ENCODE measurements at places on chromosomes 2 and 18.

DNA sequence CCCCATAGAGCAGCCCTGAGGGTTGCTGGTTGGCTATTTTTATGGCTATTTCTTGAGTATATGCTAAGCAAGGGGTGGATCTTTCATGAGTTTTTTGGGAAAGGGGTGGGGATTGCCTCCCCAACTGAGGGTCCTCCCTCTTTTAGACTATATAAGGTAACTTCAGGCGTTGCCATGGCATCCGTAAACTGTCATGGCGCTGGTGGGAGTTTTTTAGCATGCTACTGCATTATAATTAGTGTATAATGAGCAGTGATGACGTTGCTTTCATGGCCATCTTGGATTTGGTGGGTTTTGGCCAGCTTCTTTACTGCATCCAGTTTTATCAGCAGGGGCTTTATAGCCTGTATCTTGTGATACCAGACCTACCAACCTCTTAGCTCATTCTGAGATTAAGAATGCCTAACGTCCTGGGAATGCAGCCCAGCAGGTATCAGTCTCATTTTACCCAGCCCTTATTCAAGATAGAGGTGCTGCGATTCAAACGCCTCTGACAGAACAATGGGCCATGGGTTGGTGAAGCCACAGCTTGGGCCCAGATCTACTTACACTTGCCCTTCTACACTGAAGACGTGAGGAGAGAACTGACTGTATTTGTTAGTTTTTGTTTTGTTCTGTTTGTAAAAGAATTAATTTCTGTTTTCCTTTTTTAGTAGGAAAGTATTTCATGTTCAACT lies 53.8 kb upstream of the TMEM163 start:
- DNase-seq, result no peak

- DNase-seq, result no peak
These were observed 956.3 kb downstream of the SLC4A3 start for GRCh38 chr2:220583725-220584124.

DNA sequence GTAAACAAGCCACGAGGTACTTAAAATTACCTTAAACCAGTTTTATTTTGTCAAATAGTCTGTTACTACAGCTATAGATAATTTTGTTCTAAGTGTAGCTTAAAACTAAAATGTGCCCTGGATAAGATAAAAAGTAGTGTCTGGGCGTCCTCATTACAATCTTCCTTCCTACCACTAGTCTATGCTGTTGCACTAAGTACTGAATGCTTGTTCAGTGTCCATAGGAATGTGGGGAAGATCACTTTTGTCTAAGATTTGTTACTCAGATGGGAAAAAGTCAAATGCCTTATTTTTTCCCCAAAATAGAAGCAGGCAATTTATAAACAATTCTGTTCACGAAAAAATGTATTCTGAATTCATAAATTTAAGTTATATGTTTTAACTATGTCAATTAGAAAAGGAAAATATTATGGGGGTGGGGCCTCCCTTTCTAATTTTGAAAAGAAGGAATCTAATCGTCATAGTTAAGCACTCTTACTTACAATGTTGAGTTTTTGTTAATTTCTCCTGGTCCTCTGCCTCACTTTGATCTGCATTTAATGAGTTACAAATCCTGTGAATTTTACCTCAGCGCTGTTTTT lies 140.4 kb upstream of the VRK2 start:
- no peak for DNase-seq

DNA sequence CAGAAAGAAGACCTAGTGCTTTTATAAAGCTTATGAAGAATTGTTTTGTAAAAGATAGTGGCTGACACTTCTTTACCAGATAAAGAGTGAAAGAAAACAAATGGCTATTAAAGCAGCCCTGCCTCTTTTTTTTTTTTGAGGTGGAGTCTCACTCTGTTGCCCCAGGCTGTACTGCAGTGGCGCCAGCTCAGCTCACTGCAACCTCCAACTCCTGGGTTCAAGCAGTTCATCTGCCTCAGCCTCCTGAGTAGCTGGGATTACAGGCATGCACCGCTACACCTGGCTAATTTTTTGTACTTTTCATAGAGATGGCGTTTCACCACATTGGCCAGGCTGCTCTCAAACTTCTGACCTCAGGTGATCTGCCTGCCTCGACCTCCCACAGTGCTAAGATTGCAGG lies 12.9 kb downstream of the ARPC2 start:
- no peak for DNase-seq

GRCh38 chr2:48274040-48274439 lies 255.9 kb upstream of the STON1 start:
- DNase-seq, result peak; percentile 21

- no peak for DNase-seq
These were observed 14.7 kb downstream of the SLC14A1 start for GRCh38 chr18:45738660-45739059.

DNA sequence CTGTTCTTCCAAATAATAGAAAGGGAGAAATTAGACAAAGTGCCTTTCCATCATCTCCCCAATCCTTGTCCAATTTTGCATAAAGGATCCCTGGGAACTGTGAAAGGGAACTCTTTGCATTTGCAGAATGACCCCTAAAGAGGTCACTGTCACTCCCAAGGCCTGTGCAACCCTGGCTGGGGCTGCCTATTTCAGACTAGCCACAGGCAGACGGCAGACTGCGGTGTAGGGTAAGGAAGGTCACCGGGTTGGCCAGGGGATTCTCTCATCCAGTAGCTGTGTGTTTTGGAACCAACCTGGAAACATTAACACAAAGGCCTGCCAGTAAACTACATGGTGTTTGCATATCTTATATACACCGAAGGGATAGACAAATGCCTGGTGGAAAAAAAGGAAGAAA lies 818.7 kb downstream of the BCL11A start:
- DNase-seq, result no peak

DNA sequence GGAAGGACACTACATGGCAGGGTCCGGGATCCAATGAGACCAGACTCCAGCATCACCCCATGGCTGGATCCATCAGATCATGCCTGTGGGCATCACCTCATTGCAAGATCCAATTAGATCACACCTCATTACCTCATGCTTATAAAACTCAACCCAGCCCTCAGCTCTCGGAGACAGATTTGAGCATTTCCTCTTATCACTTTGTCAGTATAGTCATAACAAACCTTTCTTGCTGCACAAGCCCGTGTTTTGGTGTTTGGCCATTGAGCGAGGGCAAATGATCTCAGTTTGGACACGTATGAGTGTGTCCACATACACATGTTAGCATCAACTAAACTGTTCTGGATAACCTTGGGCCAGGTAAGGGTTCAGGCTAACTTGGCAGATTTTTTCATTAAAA lies 58.8 kb downstream of the CCDC195 start:
- no peak for DNase-seq

- peak; percentile 50 for DNase-seq
These were observed 673 bp downstream of the PCBP1 start for GRCh38 chr2:70087702-70088597.

DNA sequence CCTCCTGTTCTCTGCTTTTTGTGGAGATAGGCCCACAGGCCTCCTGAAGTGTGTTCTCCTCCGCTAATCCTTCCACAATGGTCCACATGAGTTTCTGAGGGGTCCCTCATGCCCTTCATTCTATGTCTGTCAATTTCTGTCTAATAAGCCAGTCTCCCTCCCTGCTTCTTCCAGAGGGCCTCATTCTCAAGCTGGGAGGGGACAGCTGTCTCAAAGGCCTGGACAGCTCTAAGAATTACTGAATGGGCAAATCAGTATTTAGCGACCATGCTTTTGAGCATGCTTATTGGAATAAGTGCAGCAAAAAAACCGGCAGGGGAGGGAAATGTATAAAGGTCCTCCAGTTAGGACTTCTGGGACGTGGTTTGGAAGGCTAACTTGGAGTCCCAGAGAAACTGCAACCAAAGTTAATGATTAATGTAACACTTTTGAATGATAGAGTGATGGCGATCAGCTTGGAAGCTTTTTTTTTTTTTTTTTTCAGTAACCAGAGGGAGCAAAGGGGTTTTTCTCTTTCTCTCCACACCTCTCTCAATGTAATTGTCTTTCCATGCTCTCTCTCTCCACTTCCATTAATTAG lies 890.7 kb upstream of the POU3F3 start:
- no peak for DNase-seq

- peak; percentile 41 for DNase-seq
These were observed 181.5 kb upstream of the ITGA4 start for GRCh38 chr2:181275643-181276070.

DNA sequence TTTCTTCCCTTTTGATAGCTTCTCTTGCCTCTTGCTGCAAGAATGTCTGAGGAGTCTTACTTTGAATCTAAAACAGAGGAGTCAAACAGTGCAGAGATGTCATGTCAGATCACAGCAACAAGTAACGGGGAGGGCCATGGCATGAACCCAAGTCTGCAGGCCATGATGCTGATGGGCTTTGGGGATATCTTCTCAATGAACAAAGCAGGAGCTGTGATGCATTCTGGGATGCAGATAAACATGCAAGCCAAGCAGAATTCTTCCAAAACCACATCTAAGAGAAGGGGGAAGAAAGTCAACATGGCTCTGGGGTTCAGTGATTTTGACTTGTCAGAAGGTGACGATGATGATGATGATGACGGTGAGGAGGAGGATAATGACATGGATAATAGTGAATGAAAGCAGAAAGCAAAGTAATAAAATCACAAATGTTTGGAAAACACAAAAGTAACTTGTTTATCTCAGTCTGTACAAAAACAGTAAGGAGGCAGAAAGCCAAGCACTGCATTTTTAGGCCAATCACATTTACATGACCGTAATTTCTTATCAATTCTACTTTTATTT lies 133.5 kb upstream of the CDCA7 start:
- DNase-seq, result no peak

- no peak for DNase-seq
These were observed 431 bp upstream of the CNRIP1 start for GRCh38 chr2:68320118-68320641.

GRCh38 chr2:224319750-224320149 lies 82.2 kb downstream of the FAM124B start:
- DNase-seq, result no peak

- no peak for DNase-seq
These were observed 4.0 kb upstream of the CKAP2L start for GRCh38 chr2:112768432-112768831.

- no peak for DNase-seq
These were observed 37.6 kb downstream of the MAP4K4 start for GRCh38 chr2:101735166-101735533.

DNA sequence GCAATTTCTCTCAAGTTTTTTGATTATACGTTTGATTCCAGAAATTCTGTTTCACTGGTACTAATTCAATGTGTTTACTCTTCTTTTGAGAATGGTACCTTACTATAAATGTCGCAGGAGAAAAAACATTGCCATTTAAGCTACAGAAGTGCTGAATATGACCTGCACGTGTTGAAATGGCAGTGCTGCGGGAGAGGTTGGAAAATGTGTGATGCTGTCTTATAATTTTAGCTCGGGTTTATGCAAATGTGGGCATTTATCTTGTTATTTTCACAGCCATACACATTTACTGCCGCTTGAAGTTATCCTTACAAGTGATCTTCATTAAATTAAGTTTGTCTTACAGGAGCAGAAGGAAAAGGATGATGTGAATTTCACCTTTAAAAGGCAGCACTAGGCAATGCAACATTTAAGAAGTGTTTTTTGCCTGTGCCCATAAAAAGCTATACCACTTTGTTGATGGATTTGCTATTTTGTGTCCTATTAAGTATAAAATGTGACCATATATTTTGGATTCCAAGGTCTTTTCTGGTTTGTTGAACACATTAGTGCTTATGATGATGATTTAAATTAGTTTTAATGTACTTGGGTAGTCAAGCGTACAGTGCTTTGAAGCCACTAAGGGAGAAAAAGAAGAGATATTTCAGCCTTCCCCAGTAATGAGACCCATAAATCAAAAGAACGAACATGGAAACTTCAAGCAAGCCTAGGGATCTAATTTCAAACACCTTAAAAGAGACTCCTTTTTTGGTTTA lies 112.1 kb downstream of the LTBP1 start:
- DNase-seq, result no peak

DNA sequence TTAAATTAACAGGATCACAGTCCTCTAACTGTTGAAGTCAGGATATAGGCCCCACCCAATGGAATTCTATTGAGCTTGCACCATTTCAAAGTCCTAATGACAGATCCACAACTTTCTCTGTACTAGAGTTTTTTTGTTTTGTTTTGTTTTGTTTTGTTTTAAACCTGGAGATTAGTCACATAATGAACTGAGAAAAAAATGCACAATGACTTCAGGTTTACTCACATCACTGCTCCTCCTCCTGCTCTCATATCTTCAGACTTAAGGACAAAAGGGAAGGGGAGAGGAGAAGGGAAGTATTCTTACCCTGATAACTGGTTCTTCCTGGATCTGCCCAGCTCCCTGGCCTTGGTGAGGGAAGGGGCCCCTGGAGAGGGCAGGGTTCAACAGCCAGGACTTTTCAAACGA lies 208.2 kb upstream of the EPHA4 start:
- no peak for DNase-seq

- no peak for DNase-seq
These were observed 176.6 kb downstream of the VWC2L start for GRCh38 chr2:214587442-214587841.

- DNase-seq, result no peak
These were observed 41.6 kb downstream of the NIFK start for GRCh38 chr2:121695171-121695451.

DNA sequence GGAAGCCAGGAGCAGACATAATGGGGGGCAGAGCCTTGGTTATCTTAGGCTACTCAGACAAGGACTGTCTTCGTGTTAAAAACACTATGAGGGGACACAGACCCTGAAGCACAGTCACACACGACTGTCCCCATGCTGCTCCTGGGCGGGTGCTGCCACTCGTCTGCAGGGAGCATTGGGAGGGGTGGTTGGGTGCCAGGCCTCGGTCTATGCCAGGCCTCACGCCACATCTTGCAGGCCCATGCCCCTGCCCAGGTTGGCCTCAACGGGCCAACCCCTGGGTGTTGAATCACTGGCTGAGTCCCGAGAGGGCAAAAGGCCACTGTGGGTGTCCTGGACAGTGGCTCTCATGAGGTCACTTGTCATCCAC lies 97.9 kb downstream of the USP40 start:
- DNase-seq, result no peak

GRCh38 chr2:68849579-68850030 lies 21.6 kb downstream of the BMP10 start:
- DNase-seq, result no peak

Data from stimulated activated naive CD8-positive, alpha-beta T cell treated with anti-CD3 and anti-CD28 coated beads, Interleukin-15, amount 100 ng/mL, for 72 hours (primary cell).